Stimulated activated naive CD4-positive, alpha-beta T cell (primary cell): ENCODE measurements at places on chromosomes 11 and 22.
A peak's percentile ranks its signal among the peaks of the same experiment; 100 is the strongest.

DNA sequence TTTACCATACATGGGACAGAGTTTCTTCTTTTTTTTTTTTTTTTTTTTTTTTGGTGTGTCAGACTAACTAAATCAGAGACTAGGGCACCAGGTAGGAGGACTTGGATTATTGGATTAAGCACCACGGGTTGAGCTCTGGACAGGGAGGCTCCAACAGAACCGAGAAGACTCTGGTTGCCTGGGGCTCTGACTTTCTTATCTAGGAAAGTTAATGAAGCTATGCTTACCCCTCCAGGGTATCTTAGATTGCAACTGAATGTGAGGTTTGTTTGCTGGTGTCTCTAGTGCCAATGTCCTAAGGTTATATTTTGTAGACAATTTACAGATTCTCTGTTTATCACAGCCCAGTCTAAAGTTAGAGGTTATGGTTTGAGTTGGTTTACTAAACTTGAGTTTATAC, 18.1 kb downstream of the ETS1 start:
- no peak for DNase-seq

DNA sequence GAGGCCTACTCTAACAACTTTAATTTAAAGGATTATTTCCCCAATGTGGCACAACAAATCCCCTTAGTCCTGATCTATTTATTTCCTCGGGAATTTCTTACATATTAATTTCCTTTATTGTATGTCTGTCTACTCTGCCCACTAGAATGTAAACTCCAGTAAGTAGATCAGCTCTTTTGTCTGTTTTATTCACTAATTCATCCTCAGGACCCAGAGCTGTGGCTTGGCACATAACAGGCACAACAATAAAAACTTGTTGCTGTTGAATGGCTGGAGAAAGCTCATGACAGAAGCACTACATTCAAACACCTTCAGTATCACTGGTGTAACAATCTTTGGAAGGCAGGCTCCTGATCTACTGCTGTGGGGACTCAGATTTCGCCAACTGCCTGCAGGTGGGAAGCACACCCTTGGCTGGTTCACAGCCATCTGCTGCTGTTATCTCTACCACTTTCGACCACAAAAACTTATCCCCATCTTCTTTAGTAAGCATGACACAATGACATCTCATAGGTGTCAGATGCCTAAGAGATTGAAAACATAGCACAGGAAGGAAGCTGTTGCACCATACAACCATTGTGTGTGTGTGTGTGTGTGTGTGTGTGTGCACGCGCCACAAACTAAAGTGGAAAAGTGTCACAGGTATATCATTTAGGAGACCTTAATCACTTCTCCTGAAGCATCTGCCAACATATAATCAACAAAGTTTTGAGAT, 11.9 kb downstream of the HIRA start:
- DNase-seq, result peak; percentile 46

DNA sequence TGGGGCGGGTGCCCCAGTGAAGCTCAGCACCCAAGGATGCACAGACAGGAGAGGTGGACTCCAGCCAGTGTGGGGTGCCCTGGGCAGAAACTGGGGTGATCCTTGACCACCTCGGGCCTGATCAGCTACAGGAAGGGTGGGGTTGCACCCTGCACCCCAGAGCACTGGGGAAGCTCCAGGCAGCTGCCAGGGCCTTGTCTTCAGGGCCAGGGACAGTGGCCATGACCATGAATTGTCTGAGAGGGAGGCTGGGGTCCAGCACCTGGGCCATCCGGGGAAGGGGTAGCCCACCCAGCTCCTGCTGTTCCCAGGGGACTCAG, 17.6 kb downstream of the IL17REL start:
- no peak for DNase-seq

GRCh38 chr11:122253589-122254231, 137.7 kb upstream of the BLID start:
- DNase-seq, result no peak

DNA sequence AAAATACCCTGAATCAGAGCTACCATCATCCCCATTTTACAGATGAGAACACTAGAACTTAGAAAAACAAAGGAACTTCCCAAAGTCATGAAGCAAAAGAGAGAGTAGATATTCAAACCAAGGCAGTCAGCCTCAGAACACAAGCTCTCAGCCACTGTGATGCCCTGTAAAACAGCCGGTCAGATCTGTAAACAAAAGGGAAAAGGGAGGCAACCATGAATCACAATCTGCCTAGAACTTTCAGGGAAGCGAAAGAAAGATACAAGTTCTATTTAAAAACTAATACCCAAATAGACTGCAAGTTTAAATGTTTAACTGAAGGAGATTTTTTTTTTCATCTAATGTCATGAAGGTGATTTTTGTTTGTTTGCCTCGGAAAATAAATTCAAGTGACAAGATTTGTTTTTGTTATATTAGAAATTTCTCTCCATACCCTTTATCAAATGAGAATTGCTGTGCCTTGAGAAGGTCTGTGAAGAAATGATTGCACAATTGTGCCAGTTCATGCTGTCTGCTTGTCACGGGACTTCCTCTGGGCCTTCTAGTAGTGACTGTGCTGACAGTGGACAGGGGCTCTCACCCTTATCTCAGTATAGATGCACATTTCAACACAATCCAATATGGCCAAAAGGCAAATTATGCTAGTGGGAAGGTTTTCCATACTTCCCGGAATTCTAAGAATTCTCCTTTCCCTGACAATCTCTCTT, 11.7 kb downstream of the SAA1 start:
- no peak for DNase-seq

- no peak for DNase-seq
Observed at GRCh38 chr22:45885171-45885840, 91.7 kb downstream of the WNT7B start.

DNA sequence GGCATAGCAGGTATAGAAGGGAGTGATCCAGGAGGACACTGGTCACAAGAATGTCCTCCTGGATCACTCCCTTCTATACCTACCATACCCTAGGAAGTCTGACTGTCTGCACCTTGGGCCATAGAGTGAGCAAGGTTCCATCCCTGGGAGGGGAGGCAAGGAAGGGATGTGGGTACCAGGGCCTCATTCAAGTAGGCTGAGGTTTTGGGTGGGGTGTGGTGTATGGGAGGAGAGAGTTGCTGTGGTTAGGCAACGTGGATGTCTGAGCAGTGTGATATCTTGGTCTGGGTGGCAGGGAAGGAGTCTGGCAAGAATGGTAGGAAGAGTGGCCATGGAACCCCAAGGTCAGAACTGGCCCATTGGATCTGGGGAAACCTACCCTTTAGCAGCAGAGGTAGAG, 13.2 kb downstream of the PPFIBP2 start:
- peak; percentile 75 for DNase-seq

DNA sequence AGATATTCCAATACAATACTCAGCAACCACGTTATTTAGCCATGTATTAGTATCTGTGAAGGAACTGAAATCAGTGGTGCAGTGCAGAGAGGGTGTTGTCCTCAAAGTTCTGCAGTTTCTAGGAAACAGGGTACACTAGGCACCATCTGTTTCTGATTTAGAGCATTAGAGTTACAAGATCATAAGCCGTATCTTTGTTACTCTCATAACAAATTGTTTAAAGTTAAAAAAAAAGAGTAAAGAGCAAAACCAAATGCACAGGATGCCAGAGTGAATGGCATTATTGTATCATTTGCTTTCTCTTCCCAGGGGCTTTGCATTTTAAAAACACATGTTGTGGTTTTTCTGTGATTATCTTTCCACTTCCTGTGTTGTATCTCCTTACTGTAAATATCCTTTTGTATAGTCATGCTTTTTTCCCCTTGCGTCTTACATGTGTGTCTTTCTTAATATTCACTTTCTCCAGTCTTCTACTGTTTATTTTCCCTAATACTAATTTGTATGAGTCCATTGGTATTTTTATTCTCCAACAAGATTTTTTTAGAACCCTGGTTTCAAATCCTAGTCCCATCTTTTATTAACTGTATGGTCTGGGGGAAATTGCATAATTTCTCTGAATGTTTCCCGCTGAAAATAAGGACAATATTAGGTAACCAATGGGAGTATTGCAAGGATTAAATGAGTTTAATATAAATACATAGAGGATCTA, 15.2 kb upstream of the NUP160 start:
- DNase-seq, result peak; percentile 67

- peak; percentile 67 for DNase-seq
Observed at GRCh38 chr22:24426851-24427499, 424 bp upstream of the ADORA2A start.

DNA sequence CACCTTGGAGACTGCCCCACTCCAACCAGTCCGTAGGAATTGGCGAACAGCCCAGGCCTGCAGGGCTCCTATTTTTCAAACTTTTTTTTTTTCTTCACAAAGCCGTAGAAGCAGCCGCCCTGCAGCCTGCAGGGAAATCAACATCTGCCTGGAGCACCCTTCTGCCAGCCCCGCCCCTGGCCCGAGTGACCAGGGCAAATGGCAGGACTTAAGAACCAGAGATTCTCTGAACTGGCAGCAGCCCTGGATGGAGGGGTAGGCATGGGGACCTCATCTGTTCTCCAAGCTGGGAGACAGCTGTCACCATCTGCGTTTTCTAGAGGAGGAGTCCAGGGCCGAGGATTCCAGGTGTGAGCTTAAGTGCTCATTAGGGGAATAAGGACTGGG, 5.6 kb downstream of the SCN2B start:
- DNase-seq, result no peak

DNA sequence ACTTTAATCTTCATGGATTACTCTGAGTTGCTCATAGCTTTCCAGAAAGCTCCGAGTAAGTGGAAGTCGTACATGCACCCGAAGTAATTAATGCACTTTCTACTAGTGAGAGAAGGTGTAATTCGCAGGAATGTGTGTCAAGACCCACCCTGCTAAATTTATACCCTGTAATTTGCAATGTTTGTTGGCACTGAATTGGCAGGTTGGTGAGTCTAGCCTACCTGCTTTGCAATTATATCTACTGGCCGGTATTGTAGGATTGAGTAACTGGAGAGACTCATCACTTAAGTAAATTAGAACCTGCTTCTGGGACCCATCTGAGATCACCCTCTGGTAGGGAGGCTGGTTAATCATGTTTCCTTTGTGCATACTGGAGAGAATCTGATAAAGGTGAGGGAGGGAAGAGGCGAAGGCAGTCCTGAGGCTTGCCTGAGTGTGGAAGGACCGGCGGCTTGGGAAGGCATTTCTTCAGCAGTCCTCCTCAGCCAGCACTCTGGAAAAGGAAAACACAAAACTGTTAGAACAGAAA, 63.3 kb downstream of the LDLRAD3 start:
- DNase-seq, result no peak

DNA sequence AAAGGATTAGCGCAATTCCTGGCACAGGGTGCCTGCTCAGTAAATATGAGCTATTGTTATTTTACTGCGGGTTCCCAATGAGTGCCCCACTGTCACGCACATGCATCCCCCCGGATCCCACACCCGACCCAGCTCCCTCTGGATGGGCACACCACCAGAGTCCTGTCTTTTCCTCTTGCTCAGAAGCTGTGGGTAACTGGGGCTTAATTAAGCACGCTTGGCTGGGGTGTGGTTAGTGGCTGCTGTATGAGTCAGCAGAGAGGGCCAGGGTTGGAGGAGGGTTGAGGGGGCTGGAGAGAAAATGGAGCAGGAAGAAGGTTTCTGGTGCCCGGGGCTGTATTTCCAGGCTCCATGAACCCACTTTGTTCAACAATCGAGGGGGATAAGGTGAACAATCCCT, 30.3 kb upstream of the NECTIN1 start:
- DNase-seq, result no peak

GRCh38 chr22:33325232-33326004, 267.2 kb upstream of the SYN3 start:
- no peak for DNase-seq

GRCh38 chr22:45677063-45677462, 5.4 kb downstream of the ATXN10 start:
- no peak for DNase-seq

GRCh38 chr11:85974122-85974521, 94.8 kb downstream of the PICALM start:
- DNase-seq, result no peak
